ENCODE measurements at places on chromosomes 12 and 14. TPM values are rescaled to one million over a fixed set of nuclear protein-coding genes. Genes with fewer than 3 reads are reported as not detected.

NID2 gene
- total RNA-seq = 102 TPM

ACRBP gene
- total RNA-seq = not detected

HOXC13 gene
- not detected for total RNA-seq

FOXM1 gene
- 16.9 TPM for total RNA-seq

OR6C2 gene
- not detected for total RNA-seq

CLEC6A gene
- total RNA-seq = not detected

A2M gene
- total RNA-seq = 0.56 TPM

C12orf54 gene
- not detected for total RNA-seq

GPR137C gene
- total RNA-seq = 0.72 TPM

GLIPR1L1 gene
- not detected for total RNA-seq

OTX2 gene
- not detected for total RNA-seq

TAS2R50 gene
- 4.4 TPM for total RNA-seq

PTPN11 gene
- 199 TPM for total RNA-seq

KLRF2 gene
- not detected for total RNA-seq

HOXC12 gene
- not detected for total RNA-seq

LTA4H gene
- total RNA-seq = 76.7 TPM

POLR3B gene
- total RNA-seq = 15.4 TPM

PRKAG1 gene
- total RNA-seq = 106 TPM

KRT71 gene
- total RNA-seq = not detected

SIX6 gene
- total RNA-seq = not detected

PRB4 gene
- total RNA-seq = not detected

KLC1 gene
- total RNA-seq = 139 TPM

RAB3IP gene
- total RNA-seq = 2.7 TPM

MSI1 gene
- not detected for total RNA-seq

AKAP5 gene
- 0.72 TPM for total RNA-seq

BCL11B gene
- under 0.01 TPM for total RNA-seq

LETMD1 gene
- 27.6 TPM for total RNA-seq

TAS2R20 gene
- 3.9 TPM for total RNA-seq

AKT1 gene
- total RNA-seq = 193 TPM

HCFC2 gene
- total RNA-seq = 33.3 TPM

TSPAN19 gene
- not detected for total RNA-seq

ITGA7 gene
- 3.9 TPM for total RNA-seq

VRTN gene
- not detected for total RNA-seq

KRT72 gene
- not detected for total RNA-seq

LMO3 gene
- total RNA-seq = 1.7 TPM

RNASE13 gene
- total RNA-seq = not detected

SLC7A8 gene
- total RNA-seq = not detected

ESYT1 gene
- total RNA-seq = 150 TPM

LPAR5 gene
- total RNA-seq = not detected

GPR65 gene
- 0.28 TPM for total RNA-seq

TEAD4 gene
- total RNA-seq = 8.8 TPM

SERPINA12 gene
- not detected for total RNA-seq

AICDA gene
- total RNA-seq = not detected

CCDC177 gene
- total RNA-seq = not detected

SIX4 gene
- total RNA-seq = 42.7 TPM

CEBPE gene
- total RNA-seq = not detected

LIN7A gene
- 23.9 TPM for total RNA-seq

YEATS4 gene
- total RNA-seq = 17.8 TPM

P2RX2 gene
- not detected for total RNA-seq

FSCB gene
- total RNA-seq = not detected

ERG28 gene
- 1.9 TPM for total RNA-seq

PSMA3 gene
- 74.9 TPM for total RNA-seq

Measured in IMR-90 (cell line).